Stimulated activated CD4-positive, alpha-beta T cell treated with anti-CD3 and anti-CD28 coated beads, Interleukin-15, amount 100 ng/mL, for 1 hour (primary cell): ENCODE measurements at places on chromosomes 3 and 15.
A peak's percentile ranks its signal among the peaks of the same experiment; 100 is the strongest.

DNA sequence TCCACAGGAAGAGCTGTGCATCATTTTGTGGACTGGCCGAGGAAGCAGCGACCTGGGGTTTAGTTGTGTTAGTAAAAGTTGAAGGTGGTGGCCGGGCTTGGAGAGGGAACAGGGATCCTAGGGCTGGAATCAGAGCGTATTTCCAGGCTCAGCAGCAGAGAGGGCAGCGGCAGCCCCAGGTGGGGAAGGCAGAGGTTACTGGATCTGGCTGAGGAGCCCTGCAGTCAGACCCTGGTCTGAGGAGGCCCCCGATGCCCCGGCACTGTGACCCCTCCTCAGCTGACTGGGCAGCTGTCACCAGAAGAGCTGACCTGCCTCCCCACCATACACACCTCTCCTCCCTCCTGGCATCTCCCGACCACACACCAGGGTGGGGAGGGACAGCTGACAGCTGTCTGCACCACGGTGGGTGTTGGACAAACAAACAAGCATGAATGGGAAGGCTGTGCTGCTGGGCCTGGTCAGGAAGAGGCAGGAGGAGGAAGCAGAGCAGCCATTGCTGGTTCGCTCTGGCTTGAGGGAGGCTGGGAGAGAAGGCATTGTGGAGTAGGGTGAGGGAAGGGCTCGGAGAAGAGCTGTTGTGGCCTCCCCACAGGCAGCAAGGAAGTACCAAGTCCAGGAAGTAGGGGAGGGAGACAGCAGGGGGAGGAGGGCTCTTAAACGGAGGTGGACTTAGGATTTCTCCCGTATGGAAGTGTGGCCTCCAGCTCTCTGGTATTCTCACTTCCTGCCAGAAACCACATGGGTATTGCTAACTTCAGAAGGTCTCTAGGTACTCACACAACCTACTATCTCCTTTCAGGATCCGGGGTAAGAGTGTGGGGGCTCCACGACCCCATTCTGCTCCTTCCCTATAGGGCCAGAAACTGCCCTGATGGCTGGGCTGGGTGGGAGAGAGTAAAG is 49.5 kb upstream of the HACD2 start:
- DNase-seq: no peak

GRCh38 chr3:185162634-185163033 is 9.8 kb upstream of the C3orf70 start:
- no peak for DNase-seq

DNA sequence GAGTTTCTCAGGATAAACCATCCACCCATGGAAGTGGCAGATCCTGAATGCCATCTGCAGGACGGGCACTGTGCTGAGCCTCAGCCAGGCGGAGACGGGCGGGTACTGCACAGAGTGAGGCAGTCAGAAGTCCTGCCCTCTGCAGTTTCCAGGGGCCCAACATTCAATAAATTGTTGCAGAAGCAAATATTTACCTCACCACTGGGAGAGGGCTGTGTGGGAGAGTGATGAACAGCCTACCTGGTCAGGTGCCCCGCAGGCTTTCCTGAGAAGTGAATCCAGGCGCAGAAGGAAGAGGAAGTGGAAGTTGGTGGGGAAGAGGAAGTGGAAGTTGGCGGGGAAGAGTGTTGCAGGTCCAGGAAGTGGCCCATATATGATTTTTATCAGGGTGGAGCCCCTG is 100.8 kb downstream of the SLCO3A1 start:
- DNase-seq: no peak

DNA sequence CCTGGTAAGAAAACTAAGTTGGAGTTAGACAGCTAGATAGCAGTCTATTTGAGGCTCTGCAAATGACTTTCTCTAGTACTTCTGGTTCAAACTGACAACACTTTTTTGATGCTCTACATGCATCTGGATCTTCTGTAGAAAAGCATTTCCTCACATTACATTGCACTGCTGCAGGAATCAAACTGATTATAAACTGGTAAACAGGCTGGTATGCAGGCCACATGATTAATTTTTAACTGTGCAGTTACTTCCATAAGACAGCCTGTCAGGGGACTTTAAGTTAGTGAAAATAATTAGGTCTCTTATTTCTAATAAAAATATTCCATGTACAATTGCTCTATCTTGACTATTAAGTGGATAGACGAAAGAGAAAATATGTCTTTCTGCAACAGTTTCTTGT is 550.0 kb upstream of the ALCAM start:
- no peak for DNase-seq

GRCh38 chr3:102488331-102488730 is 53.5 kb downstream of the ZPLD1 start:
- DNase-seq: no peak

GRCh38 chr15:40660686-40661085 is 34.3 kb upstream of the RAD51 start:
- DNase-seq: no peak

DNA sequence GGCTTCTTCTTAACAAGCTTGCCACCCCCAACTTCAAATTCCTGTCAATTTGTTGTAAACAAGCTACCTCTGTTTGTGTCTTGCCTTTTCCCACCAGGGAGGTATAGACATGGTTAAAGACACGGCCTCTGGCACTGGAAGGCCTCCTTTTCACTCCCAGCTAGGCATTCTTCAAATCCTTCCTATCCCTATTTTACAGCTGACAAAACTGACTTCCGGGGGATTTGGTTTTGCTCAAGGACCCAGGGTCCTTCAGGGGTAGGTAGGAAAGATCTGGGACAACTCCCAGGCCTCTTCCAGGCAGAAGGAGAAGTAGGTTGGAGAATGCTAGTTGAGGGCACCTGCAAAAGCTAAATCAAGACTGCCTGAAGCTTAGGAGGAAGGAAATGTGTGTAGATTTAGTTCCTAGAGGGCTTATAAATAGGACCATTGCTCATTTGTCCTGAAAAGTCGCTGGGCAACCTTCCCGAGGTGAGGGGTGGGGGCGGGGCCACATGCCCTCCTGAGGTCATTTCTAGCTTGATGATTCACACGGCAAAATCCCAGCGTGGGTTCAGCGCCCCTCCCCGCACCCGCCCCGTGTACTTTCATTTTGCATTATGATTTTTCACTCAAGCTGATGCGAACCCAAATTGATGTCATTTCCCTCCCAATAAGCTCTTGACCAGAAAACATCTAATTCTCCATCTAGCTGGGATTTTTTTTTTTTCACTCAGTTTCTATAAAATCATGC is 365.5 kb downstream of the SHQ1 start:
- DNase-seq: peak; percentile 22

GRCh38 chr3:112858410-112859069 is 11.9 kb upstream of the CD200R1L start:
- no peak for DNase-seq

DNA sequence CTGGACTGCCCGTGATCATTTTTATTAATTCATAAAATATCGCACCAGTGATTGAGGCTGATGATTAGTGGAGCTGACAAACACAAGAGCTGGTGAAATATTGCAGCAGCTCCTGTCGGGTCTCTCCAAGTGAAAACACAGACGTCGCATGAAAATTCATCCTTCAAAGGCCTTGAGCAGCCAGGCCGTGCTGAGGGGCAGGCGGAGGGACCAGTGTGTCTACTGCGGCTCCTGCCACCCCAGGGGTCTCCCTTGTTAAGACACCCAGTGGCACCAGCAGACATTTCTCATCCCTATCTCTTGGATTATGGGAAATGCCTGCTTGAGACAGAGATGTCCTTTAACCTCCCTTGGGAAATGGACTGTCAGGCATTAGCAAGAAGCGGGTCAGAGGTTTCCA is 289.4 kb upstream of the TLE3 start:
- no peak for DNase-seq

GRCh38 chr3:141367038-141367730 is 1.1 kb upstream of the ZBTB38 start:
- DNase-seq: no peak

DNA sequence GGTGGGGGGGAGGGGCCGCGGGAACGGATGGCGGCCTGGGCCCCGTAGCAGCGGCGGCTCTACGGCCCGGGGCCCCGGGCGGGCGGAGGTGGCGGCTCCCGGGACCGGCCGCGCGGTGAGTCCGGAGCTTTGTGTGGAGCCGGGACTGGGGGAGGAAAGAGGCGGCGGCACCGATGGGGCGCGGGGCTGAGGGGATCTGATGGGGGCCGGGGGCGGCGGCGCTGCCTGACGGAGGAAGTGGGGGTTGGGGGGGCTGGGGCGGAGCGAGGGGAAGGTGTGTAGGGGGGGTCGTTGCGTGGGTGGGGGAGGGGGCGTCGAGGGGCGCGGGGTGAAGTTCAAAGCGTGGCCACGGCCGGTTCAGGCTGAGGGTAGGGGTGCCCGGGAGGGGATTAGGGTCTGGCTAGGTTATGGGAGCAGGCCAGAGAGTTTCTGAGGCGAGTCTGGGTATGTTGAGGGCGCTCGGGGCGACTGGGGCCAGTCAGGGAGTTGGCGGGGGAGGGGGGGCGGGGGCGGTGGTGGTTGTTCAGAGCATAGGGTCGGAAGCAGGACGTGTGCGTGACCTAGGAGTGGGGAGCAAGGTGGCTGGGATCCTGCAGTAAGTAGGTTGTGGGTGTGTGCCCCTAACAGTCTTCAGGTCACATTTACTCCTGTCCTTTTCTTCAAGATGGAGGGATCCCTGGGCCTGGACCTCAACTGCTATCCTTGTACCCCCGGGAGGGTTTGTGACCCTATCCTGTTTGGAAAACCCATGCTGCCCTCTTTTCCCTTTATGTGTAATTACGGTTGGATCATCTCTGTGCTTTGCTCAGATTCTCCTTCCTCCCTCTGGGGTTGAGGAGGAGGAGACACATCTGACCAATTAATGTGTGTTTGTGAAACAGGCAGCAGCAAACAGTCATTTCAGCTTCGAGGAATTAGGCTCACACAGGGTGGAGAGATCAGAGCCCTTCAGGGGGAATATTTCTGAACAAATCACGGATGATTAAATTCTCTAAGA is 644 bp downstream of the ZNF609 start:
- no peak for DNase-seq

DNA sequence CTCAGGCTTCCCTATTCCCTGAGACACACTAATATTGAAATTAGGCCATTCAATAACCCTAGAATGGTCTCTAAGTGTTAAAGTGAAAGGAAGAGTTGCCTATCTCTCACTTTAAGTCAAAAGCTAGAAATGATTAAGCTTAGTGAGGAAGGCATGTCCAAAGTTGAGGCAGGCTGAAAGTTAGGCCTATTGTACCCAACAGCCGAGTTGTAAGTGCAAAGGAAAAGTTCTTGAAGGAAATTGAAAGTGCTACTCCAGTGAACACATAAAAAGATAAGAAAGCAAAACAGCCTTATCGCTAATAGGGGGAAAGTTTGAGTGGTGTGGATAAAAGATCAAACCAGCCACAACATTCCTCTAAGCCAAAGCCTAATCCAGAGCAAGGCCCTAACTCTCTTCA is 117.9 kb upstream of the SPATA12 start:
- no peak for DNase-seq

GRCh38 chr3:147403511-147403910 is 2.8 kb downstream of the ZIC4 start:
- no peak for DNase-seq

DNA sequence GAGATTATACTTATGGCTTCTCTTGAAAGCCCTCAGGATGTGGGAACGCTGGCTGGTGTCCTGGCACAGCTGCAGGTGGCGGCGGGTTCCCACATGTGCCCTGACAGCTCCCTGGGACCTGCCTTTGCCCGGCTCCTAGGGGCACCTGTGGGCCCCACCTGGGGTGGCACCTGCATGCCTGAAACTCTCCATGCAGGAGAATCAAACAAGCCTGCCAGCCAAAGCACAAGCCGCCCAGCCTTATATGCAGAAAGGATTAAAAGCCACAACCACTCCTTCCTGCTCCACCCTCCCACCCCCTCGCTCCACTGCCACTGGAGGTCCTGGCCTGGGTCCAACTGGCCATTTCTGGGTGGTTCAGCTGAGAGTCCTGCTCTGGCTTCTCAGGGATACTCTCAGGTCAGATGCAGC is 18.1 kb downstream of the TRPM1 start:
- DNase-seq: no peak

DNA sequence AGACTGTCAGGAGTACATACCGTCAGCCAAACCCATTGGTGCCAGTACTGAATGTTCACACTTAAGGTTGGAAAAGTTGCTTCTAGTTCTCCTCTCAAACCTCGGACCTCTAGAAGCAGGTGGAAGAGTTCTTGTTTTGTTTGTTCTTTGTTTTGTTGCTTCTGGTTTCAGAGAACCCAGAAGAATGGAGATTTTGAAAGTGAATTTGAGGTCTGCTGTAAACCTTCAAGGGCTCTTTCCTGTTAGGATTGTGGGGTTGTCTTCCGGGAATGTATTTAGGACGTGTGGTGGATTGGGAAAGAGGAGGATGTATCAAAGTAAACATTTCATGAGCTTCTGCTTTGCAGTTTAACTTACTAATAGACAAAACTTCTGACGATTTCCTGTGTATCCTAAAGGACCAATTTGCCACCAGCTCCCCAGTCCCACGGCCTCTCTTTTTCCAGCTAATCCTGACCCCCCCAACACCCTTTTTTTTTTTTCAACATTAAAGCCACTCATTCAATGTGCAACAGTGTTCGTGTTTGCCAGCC is 50.3 kb downstream of the FILIP1L start:
- no peak for DNase-seq

GRCh38 chr3:175397372-175397771 is 538.2 kb downstream of the NAALADL2 start:
- DNase-seq: no peak

DNA sequence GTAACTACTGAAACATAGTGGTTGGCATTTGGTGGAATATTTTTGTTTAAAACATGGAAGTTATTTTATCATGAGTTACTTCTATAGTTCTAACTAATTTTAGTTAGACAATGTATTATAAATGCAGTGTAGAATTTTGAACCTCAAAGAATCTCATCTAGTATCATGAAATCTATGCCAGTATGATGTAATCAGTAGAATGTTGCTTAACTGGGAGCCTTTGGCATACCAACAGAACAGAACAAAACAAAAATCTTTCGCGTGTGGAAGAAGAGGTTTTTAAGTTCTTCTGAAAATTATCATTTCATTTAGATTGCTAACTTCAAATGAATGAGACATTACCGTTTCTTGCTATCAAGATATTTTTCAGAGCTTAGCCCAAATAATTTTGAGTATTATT is 98.4 kb upstream of the LRRFIP2 start:
- no peak for DNase-seq

DNA sequence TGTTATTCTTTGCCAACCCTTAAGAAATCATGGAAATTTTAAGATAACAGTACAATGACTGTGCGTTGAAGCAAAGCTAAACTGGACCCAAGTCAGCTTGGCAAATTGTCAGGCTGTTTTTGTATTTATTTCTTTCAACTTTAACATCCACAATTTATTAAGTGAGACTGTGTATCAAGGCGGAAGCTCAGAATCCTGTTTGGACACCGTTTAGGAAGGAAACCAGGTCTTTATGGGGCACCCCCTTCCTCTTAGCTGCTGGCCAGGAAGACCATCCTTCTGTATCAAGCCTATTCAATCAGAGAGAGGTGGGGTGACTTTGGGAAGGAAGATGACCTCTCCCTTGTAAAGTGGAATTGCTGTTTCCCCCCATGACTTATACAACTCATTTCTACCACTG is 166.0 kb downstream of the MCTP2 start:
- no peak for DNase-seq
